Astrocyte (in vitro differentiated cells and primary cell): ENCODE measurements at places on chromosomes 5 and 9.

- DNase-seq, result no peak
Measured at GRCh38 chr9:135480071-135480939, 723 bp downstream of the PPP1R26 start.

DNA sequence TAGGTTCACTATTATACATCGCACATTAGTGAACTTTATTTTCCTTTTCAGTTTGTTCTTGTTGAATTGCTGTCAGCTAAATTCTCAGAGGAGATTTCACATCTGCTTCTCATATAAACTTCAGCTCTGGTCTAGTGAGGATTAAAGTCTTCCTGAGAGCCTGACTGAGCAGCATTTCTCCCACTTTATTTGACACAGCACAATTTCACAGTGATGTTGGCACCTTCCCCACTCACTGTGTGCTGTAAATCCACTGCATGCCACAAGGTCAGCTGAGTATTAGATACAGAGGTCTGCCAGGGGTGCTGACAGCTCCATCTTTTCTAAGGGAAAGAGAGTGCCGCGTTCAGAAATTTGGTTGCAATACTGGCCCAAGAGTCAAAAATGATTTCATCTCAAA is 567.4 kb downstream of the PRR16 start:
- DNase-seq, result peak; percentile 3

- peak; percentile 80 for DNase-seq
Measured at GRCh38 chr9:13278368-13279246, 885 bp downstream of the MPDZ start.

DNA sequence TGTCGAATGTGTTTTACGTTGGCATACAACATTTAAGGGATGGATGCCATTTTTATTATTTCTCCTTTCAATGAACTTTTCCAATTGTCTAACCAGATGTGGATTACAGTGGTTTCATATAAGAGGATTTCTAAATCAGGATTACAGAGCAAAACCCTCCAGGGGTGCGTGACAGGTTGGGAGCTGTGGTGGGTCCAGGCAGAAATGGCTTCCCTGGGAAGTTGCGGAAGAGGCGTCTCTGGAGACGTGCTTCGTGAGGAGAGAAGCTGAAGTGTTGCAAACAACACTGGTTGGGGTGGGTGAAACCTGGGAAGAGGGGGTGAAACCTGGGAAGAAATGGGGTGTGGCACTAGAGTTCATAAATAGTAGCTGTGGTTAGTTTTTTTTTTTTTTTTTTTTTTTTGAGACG is 4.5 kb upstream of the RPL26L1 start:
- no peak for DNase-seq

GRCh38 chr5:88287846-88288527 is 19.3 kb upstream of the TMEM161B start:
- DNase-seq, result no peak

DNA sequence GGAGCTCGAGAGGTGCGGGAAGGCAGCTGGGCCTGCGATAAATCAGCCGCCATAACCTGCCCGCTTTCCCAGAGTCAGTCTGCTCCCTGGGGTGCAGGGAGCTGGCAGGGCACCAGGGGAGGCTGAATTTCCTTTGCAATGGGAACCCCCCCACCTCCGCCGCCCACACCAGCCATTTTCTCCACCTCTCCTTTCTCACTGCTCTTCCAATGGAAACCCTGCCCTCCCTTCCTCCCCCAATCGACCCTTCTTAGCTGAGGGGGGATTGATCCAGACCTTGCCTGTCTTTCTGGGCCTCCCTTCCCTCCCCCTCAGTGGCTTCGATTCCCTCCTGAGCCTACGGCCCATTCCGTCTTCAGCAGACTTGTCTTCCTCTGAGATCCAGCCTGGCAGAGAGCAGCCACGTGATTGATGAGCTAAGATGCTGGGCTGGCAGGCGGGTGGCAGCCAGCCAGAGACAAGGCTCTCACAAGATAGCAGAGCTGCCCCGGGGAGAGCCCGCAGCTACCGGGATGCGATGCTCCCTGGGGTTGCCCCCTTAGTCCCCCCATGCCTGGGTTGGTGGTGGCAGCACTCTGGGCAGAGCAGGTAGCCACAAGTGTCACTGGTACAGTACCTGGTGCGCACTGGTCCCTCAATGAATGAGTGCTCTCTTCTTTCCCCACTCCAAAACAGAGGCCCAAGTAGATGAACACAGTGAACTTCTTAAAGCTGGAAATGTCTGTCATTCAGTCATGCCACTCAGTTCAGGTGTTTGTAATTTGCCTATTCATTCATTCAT is 53.7 kb upstream of the FABP6 start:
- peak; percentile 43 for DNase-seq

DNA sequence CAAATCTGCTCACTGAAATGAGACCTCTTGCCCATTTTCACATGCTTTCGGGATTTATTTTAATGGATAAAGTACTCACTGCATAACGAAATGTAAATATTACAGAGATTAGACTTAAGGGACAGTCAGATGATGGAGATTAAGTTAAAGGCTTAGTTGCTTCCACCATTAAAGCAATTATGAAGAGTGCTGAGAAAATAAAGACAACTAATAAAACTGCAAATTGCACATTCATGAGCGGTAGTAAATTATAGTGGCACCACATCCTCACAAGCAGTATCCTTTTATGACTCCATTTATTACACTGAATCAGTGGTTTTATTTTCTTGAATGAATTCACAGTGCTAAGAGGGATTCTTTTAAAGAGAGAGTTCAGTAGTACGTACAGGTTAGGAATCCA is 76.2 kb upstream of the TMED7 start:
- no peak for DNase-seq

DNA sequence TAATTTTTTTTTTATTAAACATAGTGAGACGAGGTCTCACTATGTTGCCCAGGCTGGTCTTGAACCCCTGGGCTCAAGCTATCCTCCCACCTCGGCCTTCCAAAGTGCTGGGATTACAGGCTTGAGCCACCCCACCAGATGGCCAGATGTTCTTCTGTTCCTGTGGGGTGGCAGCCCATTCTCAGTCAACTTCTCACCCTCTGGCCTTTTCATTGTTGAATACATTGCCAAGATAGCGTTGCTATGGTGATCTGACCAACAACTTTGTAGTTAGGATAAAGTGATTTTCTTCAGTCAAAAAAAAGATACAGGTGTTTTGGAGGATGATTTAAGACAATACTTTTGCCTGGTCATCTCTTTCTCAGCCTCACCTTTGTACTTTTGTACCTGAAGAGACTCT is 109.1 kb downstream of the EGFLAM start:
- no peak for DNase-seq

DNA sequence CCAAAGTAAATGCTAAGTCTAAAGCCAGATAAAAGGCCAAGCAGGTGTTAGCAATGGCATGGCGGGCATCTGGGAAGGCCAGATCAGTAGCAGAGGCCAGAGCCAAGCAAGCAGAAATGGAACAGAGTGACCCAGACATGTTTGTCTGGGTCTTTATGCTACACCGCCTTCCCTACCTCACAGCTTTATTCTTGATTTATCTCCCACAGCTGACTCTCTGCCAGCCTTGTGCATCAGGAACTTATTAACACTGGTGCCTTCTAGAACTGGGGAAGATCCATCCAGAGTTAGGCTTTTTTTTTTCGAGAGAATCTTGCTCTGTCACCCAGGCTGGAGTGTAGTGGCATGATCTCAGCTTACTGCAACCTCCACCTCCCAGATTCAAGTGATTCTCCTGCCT is 112.5 kb upstream of the SLC44A1 start:
- DNase-seq, result no peak

DNA sequence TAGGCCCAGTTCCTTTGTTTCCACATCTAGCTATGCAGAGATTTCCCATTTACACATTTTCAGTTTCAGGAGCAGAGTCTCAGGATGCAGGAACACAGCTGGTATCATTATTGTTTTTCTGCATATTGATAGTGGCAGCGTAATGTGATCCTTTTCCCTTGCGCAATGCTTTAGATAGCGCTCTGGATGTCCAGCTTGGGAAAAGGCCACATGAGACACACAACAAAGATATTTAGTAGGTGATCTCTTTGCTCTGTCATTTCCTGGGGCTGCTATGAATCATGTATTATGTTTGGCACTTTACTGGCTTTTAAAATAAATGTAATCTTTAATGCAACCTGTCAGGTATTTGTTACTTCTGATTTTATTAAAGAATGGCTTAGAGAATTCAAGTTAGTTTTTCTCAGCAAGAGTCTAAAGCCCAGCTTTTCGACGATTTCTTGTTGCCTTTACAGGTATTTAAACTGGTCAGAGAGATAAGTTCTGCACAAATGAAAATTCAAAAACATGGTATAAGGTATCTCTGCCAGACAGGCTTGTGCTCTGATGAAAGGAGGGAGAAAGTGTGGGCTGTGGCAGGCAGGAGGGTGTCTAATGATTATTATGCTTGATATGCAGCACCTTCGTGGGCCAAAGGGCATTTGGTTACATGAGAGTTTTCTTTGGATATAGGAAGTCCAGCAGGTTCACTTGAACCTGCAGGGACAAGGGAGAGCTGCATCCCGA is 42.2 kb downstream of the PTTG1 start:
- DNase-seq, result peak; percentile 86

- no peak for DNase-seq
Measured at GRCh38 chr5:181224390-181225229, 1.5 kb downstream of the TRIM41 start.

DNA sequence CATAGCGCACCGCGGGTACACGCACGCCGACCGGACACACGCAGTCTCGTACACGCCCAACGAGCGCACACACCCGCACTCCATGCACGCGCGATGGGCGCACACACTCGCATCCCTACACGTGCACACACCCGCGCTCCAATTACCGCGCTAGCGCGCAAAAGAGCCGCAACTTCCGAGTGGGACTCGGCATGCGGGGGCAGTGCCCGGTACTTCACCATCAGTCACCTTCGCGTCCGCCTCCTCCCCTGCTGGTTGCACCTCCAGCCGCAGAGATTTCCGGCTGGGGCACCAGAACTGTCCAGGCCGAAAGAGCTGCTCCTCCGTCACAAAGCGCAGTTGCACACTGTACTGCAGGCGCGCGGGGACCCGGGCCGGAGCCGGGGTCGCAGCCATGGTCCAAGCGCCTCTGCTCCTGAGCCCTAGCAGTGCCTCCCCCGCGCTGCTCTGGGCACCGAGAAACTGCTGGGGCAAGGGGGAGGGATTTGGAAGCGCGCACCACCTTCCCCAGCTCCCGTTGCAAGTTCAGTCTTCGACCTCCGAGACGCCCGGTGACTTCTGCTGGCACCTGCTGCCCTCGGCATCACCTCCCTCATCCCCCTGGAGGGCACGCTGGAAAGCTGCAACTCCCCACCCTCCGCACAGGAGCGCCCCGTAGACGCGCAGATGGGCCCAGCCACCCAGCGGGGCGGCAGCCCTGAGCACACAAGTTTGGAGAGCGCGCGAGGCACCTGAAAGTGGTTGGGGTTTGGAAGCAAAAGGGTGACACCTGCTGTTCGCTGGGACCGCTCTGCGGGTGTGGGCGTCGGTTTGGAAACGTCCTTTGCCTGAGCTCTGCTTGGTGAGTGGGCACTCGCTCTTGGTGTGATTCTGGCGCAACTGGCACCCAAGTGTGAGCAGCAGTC is 337.4 kb upstream of the PUM3 start:
- DNase-seq, result no peak

DNA sequence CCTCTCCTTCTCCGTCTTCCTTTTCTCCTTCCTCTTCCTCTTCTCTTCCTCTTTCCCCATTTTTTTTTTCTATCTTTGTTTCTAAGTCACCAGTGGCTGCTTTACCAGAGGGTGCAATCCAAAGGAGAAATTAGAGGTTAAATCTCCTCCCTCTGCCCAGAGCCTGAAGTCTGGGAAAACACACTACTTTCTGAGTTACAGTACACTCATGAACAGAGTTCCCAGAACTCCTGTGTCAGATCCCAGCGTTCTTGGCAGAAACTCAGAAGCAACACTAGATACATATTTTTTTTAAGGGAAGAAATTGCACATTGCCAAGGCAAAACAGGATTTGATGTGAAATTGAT is 189.0 kb downstream of the SNCAIP start:
- no peak for DNase-seq

DNA sequence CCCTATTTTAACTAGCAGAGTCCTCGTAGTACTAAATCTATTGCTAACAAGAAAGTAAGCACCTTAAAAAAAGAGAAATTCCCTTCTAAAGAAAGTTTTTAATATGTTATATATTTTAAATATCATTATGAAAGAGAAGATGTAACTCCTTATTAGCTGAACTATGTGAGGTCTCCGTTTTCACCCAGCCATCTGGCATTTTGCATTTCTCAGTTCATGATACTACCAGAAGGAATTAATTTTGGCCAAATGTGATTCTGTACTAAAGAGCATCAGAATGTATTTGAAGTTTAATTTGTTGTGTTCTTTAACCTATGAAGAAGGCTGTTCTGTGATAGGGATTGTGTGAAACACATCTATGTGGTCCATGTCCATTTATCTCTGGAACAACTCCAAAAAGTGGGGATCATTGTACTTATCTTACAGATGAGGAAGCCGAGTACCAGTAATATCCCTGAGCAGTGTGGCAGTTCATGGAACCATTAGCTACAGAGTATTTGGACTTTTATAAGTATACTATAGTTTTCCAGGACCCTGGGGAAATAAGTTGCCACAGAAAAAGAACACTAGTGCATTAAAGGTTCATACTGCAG is 29.8 kb downstream of the TNFAIP8 start:
- no peak for DNase-seq

DNA sequence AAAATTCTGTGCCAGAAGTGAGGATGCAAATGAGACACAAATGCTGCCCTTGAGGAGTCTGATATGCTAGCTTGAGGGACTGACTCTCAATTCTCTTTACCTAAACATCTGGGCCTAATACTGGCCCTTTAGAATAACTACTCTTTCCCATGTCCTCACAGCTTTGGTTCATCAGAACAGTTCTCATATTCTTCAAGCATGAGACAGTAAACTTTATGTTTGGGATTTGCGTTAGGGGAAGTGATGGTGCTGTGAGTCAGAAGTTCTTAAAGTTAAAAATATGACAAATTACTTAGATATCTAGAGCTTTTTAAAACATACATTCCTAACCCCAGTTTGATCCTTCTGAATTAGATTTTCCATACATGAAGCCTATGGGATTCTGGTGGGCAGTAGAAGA is 665.0 kb upstream of the RGMB start:
- DNase-seq, result peak; percentile 93

DNA sequence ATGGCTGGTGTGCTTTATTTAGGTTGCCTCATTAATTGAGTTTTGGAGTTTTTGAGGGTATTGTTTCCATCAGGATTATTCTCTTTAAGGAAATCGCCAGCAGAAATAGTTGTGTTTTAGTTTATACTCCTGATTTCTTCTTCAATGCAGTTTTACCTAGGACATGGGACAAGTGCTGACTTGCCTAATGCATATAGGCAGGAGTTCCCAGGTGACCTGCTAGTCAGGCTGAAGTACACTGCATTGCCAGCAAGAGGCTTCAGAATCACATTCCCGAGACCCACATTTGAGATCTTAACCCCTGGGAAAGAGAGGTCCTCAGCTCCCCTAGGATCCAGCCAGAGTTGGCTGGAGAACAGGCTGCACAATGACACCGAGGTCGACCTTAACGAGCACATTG is 1.5 kb upstream of the OR1N2 start:
- DNase-seq, result no peak
